ENCODE measurements at places on chromosomes 12 and 14.

DNA sequence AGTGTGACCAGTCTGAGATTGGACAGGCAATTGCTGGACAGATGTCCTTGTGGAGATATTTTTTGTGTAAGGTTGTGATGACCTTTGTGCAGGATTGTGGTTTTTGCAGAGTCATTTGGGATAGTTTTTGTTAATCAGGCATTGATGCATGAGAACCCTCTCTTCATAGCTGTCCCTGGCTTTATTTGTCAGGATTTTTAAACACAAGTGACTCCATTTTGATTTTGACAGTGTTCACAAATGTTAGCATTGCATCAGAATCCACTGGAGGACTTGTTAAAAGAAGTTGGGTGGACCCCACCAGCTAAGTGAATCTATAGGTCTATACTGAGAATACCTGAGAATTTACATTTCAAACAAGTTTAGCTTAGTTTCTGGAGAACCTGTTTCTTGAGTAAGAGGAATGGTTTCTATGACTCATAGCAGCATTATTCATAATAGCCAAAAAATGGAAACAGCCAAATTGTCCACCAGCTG lies 11.8 kb downstream of the FNTB start:
- no peak for DNase-seq

DNA sequence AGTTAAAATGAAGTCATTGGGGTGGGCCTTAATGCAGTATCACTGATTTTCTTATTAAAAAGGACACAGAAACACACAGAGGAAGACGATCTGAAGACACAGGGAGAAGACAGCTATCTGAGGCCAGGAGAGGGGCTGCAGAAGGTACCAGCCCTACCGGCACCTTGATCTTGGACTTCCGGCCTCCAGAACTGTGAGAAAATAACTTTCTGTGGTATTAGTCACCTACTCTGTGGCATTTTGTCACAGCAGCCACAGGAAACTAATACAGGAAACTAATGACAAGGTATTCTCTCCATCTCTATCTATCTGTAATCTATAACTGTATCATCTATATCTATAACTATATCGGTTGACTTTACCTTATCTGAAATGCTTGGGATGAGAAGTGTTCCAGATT lies 1149.5 kb downstream of the BCL11B start:
- no peak for DNase-seq

- peak; percentile 2 for DNase-seq
These were observed 101.9 kb downstream of the SLC8A3 start for GRCh38 chr14:70086685-70087379.

DNA sequence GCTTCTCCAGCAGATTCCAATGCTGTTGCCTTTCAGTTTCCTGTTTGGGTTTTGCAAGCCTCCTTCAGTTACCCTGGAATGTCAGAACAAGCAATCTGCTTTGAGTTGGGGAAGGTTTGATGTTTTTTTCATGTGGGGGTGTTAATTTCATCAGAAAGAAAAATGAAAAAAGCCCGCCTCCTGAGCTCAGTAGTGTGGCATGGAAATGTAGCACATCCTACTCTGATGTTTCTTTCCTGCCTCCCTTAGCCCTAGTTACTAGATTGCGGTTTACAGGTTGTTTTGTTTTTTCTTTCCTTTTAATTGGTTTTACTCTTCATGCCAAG lies 22.6 kb downstream of the IFNG-AS1 start:
- no peak for DNase-seq

DNA sequence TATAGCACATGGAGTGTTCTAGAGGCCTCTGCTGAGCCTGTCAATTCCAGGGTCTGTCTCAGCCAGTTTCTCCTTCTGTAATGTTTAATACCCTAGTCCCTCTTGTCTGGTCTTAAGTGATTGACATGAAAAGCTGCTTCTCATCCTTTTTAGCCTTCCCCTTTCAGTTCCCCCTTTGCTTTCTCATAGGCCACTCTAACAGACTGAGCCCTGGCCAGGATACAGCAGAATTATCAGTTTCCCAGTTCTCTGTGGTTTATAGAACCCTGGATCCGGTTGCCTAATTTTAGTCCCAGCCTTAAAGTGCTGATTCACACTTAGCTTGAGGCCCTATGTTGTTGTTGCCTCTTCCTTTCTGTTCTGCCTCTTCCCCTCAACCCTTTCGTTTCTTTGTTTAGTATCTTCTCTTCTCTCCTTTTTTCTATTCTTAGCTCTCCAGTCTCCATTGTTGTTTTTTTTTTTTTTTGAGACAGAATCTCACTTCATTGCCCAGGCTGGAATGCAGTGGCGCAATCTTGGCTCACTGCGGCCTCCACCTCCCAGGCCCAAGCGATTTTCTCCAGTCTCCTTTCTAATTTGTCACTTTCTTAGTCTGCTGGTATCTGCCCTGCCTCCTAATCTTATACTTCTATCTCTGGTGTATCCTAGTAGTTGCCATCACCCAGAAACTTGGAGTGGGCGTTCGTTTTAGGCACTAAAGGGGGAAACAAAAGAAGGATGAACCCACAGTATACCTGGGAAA lies 2.9 kb upstream of the BIN2 start:
- DNase-seq, result no peak

GRCh38 chr14:68369281-68370056 lies 423.4 kb downstream of the ZFP36L1 start:
- no peak for DNase-seq

GRCh38 chr12:10771132-10771733 lies 31.2 kb downstream of the TAS2R7 start:
- peak; percentile 7 for DNase-seq

- no peak for DNase-seq
These were observed 1.1 kb downstream of the IPO8 start for GRCh38 chr12:30694412-30695198.

- DNase-seq, result no peak
These were observed 93.6 kb downstream of the TXNDC16 start for GRCh38 chr14:52458721-52459085.

- no peak for DNase-seq
These were observed 9.3 kb downstream of the DHRS2 start for GRCh38 chr14:23645504-23645811.

GRCh38 chr14:64703395-64704142 lies 655 bp upstream of the PLEKHG3 start:
- no peak for DNase-seq

GRCh38 chr12:5458229-5459050 lies 26.5 kb downstream of the NTF3 start:
- DNase-seq, result no peak

GRCh38 chr12:92411687-92412086 lies 266.0 kb upstream of the BTG1 start:
- DNase-seq, result no peak

DNA sequence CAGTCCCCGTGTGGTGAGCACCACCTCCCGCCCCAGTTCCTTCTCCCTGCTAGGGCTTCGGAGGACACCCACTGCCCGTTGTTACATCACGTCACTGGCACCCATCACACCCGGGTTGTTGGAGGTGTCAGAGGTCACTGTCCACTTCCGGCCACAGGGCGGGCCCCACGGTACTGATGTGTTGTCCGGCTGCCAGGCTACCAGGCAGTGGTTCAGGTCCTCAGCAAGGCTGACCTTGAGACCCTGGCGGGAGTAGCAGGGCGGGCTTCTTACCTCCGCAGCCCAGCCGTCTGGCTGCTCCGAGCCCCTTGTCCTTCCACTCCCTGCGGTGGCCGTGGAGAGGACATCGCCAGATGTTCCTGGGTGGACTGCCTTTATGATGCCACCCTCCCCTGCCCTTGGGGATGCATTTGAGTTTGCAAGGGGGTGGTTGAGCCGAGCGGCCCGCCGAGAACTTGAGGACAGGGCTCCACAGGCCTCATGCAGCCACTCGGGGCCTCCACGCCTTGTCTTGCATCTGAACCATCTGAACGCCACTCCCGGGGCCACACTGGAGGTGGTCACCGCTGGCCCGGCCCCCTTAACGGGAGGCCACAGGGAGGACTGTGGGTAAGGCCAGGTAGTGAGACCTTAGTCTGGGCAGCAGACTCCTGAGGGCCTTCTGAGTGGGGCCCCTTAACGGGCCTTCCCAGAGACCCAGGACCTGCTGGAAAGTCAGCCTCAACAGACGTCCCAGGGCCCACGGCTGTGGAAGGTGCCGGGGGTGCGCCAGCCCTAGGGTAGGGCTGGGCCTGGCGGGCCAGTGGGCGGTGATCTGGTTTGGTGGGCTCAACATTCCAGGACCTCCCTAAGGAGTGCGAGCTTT lies 27.1 kb upstream of the PLD4 start:
- DNase-seq, result no peak

DNA sequence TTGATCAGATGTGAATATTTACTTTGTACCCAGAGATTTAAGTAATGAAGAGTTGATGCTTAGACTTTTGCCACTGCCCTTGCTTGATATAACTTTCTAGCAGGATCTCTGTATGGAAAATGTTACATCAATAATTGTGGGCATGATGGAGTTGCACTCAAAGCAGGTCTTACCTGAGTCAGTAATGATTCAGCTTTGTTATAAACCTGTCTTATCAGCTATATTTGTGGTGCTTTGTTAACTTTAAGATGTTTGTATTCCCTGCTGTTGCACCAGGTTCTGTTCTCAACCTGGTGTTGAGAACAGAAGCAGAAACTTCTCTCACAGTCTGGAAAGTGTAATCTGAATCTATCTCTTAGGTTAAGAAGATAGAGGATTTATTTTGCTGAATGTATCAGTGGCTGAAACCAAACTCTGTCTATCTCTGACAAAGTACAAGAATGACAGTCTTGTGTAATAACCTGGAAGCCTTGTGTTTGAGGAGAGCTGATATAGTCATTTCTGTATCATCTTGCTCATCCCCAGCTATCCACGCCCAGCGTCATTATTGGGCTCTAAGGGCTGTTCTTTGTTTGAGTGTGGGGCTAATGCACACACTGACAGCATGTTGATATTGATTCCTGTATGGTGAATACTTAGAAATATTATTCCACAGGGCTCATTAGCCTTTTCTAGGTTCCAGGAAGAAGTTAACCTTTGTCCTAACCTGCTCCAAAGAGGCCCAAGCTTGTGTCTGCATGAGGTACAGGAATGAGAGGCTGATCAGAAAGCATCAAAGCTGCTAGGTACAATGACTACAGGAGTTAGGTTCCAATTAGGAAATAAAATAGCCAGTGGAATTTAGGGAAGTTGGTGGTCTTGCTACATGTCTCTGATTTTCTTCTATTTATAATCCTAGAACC lies 3.6 kb downstream of the AKAP6 start:
- DNase-seq, result no peak

DNA sequence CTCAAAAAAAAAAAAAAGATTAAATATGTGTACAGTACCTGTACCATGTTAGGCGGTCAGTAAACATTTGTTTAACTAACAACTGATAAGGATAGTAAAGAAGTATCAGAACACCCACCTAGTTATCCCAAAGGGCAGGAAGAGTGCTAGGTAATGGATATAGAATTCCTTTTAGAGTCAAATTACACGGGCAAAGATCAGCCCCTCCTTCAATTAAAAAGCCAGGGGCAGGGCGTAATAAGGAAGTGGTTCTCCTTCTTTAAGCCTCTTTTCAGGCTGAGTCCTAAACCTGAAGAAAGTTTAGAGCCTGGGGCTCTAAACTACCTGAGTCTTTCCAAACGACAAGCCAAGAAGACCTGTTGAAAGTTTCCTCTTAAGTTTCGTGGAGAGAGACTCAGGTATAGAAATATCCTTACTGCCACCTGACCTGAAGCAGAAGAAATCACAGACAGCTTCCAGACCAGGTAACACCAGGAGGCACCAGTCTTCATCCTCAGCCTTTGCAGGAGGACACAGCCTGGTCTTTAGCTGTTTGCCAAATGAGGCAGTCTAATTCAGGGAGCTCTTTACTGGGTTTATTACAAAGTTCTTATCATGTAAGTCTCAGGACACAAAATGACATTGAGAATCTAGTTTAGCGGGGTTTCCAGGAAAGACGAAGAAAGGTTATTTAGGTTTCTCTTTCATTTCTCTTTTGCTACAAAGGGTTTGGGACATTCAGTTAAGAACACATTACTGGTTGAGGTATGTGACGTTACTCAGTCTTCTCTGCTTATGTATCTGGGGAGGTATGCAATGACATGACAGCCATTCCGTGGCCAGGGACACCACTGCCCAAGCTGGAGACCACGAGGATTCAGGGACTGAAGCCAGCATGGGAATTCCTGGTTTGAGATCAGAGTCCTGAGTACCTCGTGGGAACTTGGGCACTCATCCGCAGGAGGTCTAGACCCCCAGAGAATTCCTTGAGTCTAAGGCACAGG lies at the start of gene BCL2L14:
Gene BCL2L14 (plus strand): TSS at position 266 of the 983 bp plus-strand sequence. CDS start 8,367 bp downstream, outside the sequence.
- DNase-seq, result no peak

GRCh38 chr12:6884539-6884938 lies 11.4 kb upstream of the SPSB2 start:
- DNase-seq, result no peak

GRCh38 chr12:56900583-56900982 lies 33.6 kb downstream of the SDR9C7 start:
- DNase-seq, result no peak
